ENCODE measurements at places on chromosomes 7 and 10.

- DNase-seq, result no peak
Observed at GRCh38 chr10:96890580-96890979, 58.5 kb downstream of the LCOR start.

DNA sequence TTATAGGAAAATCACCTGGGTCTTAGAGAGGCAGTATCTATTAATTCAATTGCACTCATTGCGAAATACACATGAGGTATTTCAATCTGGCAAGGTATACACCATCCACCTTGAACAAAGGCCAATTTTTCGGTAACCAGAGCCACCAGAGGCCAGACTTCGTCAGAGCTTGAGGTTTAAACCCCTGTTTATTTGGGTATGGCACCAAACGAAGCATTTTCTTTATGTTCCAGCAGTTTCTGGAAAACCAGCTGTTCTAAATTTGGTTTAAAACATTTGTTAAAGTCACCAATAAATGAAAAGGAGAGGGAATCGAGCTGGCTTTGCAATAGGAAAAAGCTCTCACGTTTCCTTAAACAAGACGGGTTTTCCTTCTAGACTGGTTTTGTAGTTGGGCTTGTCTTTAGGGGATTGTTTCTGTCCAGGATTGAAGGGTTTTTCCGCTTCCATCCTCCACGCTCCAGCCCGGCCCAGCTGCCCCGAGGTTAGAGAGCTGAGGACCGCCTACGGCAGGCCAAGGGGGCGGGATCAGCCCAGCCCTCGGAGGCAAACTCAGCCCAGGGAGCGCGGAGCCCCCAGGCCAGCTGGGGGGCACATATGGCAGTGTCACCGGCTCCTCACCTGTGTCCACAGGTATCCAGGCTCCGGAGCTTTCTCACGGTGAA lies 539.4 kb upstream of the MGMT start:
- no peak for DNase-seq

DNA sequence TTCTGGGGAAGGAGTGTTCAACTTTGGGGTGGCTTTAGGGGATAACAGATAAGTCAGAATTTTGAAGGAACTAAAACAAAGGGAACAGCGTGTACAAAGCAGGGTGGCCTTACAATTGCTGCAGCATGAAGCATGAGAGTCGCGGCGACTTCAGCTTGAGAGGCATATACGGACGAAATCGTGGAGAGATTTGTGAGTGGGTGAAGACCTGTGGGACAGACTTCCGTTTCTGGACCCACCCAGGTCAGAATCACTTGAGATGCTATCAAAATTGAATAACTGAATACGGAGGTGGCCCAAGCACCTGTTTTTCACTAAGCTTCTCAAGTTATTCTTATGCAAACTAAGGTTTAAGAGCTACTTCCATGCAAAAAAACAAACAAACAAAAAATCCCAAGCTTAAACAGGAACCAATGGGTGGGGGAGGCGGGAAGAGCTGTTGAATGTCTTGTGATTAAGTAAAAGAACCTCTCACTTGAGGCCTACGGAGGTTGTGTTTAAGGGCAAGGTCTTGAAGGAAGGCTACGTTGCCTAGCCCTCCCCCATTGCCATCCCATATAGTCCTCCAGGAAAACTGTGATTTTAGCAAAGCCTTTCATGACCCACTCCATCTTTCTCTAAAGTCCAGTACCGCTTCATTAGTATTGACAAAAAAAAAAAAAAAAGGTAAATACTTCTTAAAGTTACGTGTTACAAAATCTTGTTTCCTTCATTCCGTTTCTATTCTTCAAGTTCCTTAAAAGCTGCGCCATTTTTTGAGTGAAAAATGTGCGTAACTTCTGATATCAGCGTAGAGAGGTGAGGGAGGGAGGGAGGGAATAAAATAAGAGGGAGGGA lies 1.3 kb upstream of the TRIM24 start:
- DNase-seq, result no peak

DNA sequence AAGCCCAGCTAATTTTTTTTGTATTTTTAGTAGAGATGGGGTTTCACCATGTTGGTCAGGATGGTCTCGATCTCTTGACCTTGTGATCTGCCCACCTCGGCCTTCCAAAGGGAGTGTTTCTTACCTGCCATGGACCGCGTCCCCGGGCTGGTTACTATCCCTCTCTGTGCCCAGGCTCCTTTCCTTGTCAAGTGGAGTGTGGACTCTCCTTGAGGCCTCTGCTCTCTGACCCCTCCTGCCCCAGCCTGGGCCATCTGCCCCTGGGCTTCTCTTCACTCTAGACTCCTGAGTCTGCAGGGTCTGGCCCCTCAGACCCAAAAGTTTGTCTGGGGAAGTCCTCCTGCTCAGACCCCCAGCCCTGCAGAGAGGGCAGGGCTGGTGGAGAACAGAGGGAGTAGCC lies 20.7 kb downstream of the NEURL1 start:
- no peak for DNase-seq

- DNase-seq, result no peak
Observed at GRCh38 chr10:14779001-14779651, 4.4 kb upstream of the FAM107B start.

DNA sequence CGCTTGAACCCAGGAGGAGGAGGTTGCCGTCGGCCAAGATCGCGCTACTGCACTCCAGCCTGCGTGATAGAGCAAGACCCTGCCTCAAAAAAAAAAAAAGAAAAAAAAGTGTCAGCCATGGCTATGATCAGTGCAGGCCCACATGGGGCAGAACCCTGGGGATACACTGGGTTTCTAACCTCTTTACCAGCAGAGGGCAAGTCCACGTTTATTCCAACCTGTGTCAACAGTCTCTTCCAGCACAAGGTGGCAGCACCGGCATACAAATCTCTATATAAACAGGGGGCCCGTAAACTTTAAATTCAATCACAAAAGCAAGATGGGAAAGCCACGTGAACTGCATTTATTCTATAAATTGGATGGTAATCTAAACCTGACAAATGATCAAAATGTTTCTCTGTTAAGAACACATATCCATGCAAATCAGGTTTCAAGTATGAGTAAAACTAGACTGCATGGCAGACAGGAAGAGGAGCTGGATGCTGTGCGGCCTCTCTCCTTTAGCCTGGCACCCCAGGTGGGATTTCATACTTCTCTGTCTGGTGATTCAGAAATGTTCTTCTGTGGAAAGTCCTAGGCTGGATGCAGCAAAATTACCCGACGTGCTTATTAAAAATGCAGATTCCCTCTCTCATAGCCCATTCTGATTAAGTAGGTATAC lies 60.0 kb upstream of the STEAP1B start:
- DNase-seq, result peak; percentile 80

DNA sequence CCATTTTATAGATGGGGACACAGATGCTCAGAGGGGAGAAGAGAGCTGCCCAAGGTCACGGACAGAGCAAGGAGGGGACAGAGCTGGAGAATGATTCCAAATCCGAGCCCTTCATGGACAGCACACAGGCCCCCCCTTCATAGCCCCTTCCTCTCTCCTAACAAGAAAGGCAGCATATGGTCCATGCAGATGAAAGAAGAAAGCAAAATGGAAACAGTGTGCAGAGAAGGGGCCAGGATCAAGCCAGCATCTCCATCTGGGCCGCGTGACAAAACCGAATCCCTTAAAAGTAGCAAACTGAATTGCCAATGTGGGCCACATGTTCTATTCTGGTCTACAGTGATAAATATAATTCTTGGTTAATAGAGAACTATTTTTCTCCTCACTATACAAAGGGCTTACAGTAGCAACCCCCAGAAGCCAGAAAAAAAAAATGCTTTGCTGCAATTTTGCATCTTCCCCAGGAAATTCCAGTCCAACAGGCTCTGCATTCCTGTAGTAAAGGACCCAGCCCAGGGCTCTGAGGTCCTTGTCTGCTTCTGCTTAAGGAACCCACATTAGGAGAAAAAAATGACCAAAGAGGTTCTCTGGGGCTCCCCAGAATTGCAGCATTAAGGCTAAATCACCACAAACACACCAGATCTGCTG lies 7.8 kb downstream of the CPXM2 start:
- no peak for DNase-seq

- DNase-seq, result no peak
Observed at GRCh38 chr7:6382817-6383216, 64.9 kb downstream of the DAGLB start.

GRCh38 chr10:126283307-126283706 lies 105.0 kb downstream of the ADAM12 start:
- DNase-seq, result no peak

DNA sequence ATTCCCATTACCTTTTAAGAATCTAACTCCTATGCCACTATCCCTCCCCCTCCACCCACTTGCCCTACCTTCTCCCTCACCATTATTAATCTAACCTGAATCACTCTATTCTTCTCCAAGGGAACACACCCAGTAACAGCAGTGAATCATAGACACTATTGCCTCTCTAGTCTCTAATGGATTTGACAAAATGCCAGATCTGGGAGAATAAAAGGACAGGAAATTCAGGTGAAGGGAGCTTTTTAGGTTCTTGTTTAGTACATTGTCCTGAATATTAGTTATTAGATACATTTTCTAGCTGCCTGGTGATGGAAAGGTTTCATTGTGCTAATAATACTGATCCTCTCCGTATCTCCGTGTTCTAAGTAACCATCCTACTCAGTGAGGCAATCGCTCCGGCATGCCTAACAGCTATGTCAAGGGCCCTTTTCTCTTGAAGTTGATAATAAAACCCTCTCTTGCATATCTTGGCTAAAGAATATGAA lies 4.1 kb upstream of the SFR1 start:
- peak; percentile 87 for DNase-seq

DNA sequence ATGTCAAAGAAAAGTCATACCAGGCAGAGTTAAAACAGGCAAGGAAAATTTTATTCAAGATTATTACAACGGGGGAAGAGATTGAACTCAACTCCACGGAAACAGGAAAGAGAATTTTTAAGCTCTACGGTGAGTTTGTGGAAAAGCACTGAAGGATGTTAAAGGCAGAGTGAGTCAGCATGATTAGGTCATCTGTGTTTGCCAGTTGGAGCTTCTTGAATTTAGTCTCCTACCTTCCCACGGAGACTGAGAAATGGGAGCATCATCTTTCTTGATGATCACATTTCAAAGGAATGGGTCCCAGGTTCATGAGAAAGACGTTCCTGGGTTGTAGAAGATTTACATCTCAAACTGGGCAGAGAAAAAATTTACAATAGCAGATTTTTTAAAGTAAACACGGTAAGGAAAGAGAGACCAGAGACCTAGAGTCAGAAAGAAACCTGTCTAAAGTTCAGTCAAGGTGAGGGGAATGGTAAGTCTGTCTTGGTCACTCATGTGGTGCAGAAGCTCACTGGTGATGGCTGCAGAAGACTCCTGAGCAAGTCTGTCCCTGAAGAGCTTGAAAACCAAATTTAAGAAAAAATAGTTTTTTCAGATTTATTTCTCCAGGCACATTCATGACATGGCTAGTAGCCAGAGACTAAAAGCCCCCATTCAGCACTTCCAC lies 516.9 kb upstream of the LRRN3 start:
- DNase-seq, result peak; percentile 24

- DNase-seq, result peak; percentile 33
Observed at GRCh38 chr7:26988836-26989374, 106.9 kb downstream of the HOXA1 start.

GRCh38 chr10:132781556-132781955 lies 4.4 kb downstream of the NKX6-2 start:
- no peak for DNase-seq

GRCh38 chr7:114242992-114243507 lies 171.6 kb upstream of the FOXP2 start:
- DNase-seq, result peak; percentile 42

- no peak for DNase-seq
Observed at GRCh38 chr7:47291461-47292081, 290.3 kb downstream of the TNS3 start.

DNA sequence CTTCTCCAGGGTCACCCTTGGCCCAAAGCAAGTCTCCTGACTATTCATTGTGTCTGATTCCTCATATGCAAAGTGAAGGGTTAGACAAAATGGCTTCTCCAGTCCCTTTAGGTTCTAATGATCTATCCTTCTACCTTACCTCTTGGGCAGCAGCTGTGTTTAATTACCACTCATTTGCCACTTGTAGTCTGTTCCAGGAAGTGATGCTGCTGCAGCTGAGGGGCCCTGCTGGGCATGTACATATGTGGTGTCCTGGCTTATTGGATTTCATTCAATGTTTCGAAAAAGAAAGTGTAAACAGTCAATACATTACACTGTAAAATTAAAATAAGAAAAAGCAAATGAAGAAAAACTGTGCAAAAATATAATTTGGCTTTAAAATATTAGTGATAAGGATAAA lies 36.6 kb downstream of the SCIN start:
- peak; percentile 93 for DNase-seq

- peak; percentile 21 for DNase-seq
Observed at GRCh38 chr7:90919816-90920215, 323.7 kb downstream of the CDK14 start.

DNA sequence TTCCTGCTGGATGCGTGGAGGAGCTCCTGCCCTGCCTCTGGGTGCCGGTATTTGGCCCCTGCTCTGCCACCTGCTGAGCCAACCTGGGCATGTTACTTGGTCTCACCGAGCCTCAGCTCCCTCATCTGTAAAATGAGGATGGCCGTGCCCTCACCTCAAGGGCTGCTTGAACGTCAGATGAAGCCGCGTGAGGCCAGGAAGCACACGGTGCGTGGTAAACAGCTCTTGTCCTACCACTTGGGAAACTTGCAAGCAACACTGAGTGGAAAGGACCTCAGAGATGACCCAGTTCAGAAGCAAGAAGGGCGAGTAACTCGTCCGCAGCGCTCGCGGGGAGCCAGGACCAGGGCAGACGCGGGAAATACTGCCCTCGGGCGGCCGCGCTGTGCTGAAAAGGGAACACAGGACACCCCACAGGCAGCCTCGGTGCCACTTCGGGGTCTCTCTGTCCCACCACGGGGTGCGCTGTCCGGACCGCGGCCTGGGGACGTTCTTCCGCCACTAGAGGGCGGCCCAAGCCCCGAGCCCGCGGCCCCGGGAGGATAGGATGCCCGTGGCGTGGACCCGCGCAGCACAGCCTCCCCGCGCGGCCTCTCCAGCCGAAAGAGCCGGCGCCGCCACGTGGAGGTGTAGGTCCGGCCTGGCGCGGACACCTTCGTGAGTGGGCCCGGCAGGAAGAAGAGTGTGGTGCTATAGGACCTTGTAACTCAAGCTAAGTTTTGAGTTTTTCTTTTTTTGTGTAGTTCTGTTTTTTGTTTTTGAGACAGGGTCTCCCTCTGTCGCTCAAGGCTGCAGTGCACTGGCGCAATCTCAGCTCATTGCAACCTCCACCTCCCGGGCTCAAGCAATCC lies 94.1 kb downstream of the PRKAG2 start:
- DNase-seq, result peak; percentile 80

DNA sequence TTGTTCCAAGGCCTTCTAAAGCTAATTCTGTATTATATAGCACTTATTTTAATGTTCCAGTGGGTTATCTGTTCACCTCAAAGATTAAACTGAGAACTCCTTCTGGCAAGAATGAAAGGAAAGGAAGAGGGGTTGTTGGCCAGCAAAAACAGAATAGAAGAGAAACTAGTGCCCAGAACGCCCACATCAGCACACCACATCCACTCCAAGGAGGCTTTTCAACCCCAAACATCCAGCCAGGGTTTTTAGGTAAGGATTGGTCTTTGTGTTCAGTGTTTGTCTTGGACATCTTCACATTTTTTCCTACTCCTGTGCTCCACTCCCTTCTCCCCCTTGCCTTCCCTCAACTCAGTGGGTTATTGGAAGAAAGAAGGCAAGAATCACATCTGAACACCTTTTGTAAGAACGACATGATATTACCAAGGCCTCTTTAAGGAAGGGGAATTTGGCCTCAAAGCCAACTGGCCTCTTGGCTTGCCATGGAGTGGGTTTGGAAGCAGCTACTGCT lies 55.8 kb downstream of the BICC1 start:
- DNase-seq, result no peak

GRCh38 chr7:26156451-26157420 lies 4.7 kb downstream of the NFE2L3 start:
- DNase-seq, result peak; percentile 11

GRCh38 chr7:111098011-111098925 lies 7.3 kb downstream of the LRRN3 start:
- peak; percentile 80 for DNase-seq

Data from NCI-H69 (cell line).